Activated CD4-positive, alpha-beta T cell treated with anti-CD3 and anti-CD28 coated beads for 36 hours (primary cell): ENCODE measurements at places on chromosomes 16 and 17. TPM values are rescaled to one million over a fixed set of nuclear protein-coding genes. Genes with fewer than 3 reads are reported as not detected.

GRCh38 chr16:54237-54581 is 581 bp downstream of the SNRNP25 start:
- peaks cover 28% of the 10 kb centered on the region for H3K36me3 ChIP-seq
- peak overlapping the region; percentile 69 for H3K27ac ChIP-seq
- H3K4me1 ChIP-seq = peaks cover 30% of the 10 kb centered on the region
- H3K4me3 ChIP-seq = peak overlapping the region; percentile 94
- no peak for DNase-seq

- no peaks in the 10 kb centered on the region for H3K27me3 ChIP-seq
- H3K4me1 ChIP-seq = peaks cover 39% of the 10 kb centered on the region
- no peaks in the 10 kb centered on the region for H3K36me3 ChIP-seq
- DNase-seq = no peak
- H3K27ac ChIP-seq = no peak overlapping the region
- H3K4me3 ChIP-seq = no peak overlapping the region
Observed at GRCh38 chr17:29827179-29827578, 102.8 kb downstream of the SSH2 start.

DNA sequence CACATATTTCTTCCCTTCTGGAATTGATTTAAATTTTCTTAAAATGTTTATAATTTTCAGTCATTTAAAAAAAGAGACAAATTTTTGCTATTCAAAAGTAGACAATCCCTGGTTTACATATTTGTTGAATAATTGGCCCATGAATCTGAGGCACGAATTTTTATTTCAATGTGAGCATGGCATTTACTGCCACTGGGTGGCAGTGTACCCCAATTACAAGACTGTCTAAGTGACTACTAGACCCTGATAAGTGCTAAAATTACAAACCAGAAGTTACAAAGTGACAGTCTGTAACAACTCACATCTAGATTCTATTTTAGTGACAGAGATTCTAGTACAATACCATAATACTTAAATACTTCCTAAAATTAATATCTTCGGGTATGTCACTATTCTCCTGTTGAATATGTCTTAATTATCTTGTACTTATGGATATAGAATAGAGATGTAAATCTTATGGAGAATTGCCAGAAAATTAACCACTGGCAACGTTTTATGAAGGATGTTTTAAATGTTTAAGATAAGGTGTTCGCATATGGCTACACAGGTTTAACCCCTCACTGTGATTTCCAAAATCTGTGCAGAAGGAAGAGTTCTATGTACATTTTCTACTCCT is 235.8 kb downstream of the MAP2K4 start:
- H3K27ac ChIP-seq = no peak overlapping the region
- peak; percentile 45 for DNase-seq
- peaks cover 2% of the 10 kb centered on the region for H3K27me3 ChIP-seq
- H3K36me3 ChIP-seq = no peaks in the 10 kb centered on the region
- no peaks in the 10 kb centered on the region for H3K4me1 ChIP-seq
- no peak overlapping the region for H3K4me3 ChIP-seq

- no peak for DNase-seq
- peak overlapping the region; percentile 76 for H3K27ac ChIP-seq
- H3K36me3 ChIP-seq = peaks cover 6% of the 10 kb centered on the region
- peak overlapping the region; percentile 87 for H3K4me3 ChIP-seq
Observed at GRCh38 chr16:30121741-30122571, 1.1 kb downstream of the MAPK3 start.

DNA sequence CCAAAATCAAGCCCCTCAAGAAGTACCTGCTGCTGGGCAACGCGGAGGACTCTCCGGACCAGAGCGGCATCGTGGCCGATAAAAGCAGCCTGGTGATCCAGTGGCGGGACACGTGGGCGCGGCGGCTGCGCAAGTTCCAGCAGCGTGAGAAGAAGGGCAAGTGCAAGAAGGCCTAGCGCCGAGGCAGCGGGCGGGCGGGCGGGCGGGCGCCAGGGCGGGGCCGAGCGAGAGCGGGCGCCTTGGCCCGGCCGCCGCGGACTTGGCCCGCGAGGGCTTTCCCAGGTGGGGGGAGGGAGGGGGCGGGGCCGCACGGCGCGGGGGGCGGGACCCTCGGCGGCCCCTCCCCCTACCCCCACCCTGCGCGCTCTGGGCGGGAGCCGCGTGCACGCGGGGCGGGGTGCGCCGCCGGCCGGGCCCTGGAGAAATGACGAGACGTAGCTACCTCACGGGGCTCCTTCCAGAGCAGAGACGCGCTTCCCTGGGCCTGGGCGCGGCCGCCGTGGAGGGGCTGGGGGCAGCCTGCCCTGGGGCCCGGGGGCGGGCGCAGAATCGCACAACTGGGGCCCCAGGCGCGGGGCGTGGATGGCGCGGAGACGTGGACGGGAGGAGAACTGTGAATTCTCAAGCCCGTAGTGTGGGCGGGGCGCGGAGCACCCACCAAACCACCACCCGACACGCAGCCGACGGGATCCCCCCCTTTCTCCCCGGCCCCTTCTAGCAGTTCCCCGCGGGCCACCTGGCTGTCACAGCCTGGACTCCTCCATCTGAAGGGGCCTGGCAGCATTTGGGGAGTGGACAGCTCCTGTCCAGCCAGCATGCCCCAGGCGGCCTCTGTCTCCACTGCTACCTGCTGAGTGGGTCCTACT is 218.7 kb downstream of the NTN1 start:
- DNase-seq = peak; percentile 85
- H3K27ac ChIP-seq = peak overlapping the region; percentile 82
- peaks cover 6% of the 10 kb centered on the region for H3K36me3 ChIP-seq

- no peaks in the 10 kb centered on the region for H3K4me1 ChIP-seq
- H3K27me3 ChIP-seq = peaks cover 45% of the 10 kb centered on the region
- no peak within 1 kb of the TSS for H3K27ac ChIP-seq
- peak within 1 kb of the TSS; percentile 34 for H3K4me3 ChIP-seq
Observed at GRCh38 chr16:66427036-66427860, at the start of gene BEAN1. BEAN1 (plus strand) TSS chr16:66427295; CDS start chr16:66437677, 10,382 bp downstream.

- no peak overlapping the region for H3K27ac ChIP-seq
- no peak for DNase-seq
- peaks cover 46% of the 10 kb centered on the region for H3K4me1 ChIP-seq
- peaks cover 3% of the 10 kb centered on the region for H3K27me3 ChIP-seq
- peaks cover 5% of the 10 kb centered on the region for H3K36me3 ChIP-seq
Observed at GRCh38 chr17:39674702-39675389, 6.6 kb downstream of the PNMT start.

GRCh38 chr16:67708368-67708771 is 10.7 kb downstream of the GFOD2 start:
- H3K27ac ChIP-seq = no peak overlapping the region
- no peaks in the 10 kb centered on the region for H3K36me3 ChIP-seq
- H3K27me3 ChIP-seq = no peaks in the 10 kb centered on the region
- DNase-seq = no peak

SCGB1C2 gene
- not detected for total RNA-seq

SDK2 gene
- total RNA-seq = 0.23 TPM

SP6 gene
- total RNA-seq = 0.07 TPM

NSMCE1 gene
- total RNA-seq = 110 TPM
